ENCODE measurements at places on chromosomes 1 and 21.

DNA sequence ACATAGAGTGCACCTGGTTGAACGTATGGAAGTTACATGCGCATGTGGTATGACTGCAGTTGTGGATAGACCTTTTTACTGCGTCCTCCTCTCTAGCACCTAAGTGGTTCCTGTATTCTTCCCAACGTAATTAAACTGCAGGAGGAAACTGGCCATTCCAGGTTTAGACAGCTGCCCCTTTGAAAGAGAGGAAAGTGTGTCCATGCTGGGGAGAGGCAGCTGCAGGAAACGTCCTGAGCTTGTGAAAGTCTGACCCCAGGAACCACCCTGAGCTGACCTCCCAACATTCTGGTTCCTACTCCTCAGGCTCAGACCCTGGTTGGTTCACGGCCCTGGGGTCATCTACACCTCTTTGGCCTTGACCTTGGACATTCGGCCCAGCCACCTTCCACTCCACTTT is 309.3 kb downstream of the DISC1 start:
- no peak for DNase-seq

GRCh38 chr1:220040028-220040596 is 6.2 kb downstream of the EPRS1 start:
- DNase-seq, result no peak

GRCh38 chr1:101148980-101149379 is 87.8 kb upstream of the S1PR1 start:
- DNase-seq, result peak; percentile 61

DNA sequence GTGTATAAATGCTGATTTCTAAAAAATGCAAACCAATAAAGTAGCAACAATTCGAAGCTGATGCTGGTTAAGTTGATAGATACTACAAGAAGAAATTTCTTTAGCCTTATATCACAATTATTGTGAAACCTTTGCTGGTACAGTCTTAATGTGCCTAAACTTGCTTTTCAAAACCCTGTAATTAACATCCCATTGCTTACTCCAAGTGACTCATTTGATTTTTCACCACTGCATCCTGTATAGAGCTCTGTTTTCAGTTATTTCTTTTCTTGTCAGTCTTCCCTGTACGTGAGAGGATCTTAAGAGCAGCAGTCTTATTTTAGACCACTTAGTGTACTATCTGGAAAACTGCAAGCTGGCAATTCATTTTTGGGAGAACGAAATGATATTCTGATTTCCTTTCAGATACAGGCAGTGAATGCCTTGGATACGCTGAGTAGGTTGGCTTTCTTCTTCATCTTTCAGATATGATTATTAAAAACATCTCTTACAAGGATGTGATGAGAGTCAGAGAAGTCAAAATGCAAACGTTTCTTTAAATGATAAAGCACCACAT is 210.3 kb downstream of the KCTD3 start:
- no peak for DNase-seq

DNA sequence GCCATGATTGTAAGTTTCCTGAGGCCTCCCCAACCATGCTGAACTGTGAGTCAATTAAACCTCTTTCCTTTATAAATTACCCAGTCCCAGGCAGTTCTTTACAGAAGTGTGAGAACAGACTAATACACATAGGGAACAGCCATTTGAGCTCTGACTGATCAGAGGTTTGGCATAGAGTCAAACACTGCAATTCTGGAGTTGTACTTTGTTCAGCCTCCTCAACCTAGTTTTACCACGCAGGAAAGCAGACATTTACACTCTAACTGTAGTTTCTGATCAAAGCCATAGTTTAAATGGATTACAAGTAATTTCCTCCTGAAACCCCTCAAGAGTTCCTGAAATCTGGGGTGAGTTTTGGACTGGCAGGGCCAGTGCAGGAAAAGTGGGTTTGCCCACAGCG is 218.2 kb downstream of the TNR start:
- DNase-seq, result no peak

- no peak for DNase-seq
These were observed 2.8 kb upstream of the MTF2 start for GRCh38 chr1:93076268-93076667.

- DNase-seq, result no peak
These were observed 73.3 kb downstream of the SNRPE start for GRCh38 chr1:203934651-203935050.

GRCh38 chr1:53331446-53332185 is 3.7 kb upstream of the LRP8 start:
- no peak for DNase-seq

- DNase-seq, result no peak
These were observed 9.1 kb downstream of the CTSE start for GRCh38 chr1:206014601-206015000.

DNA sequence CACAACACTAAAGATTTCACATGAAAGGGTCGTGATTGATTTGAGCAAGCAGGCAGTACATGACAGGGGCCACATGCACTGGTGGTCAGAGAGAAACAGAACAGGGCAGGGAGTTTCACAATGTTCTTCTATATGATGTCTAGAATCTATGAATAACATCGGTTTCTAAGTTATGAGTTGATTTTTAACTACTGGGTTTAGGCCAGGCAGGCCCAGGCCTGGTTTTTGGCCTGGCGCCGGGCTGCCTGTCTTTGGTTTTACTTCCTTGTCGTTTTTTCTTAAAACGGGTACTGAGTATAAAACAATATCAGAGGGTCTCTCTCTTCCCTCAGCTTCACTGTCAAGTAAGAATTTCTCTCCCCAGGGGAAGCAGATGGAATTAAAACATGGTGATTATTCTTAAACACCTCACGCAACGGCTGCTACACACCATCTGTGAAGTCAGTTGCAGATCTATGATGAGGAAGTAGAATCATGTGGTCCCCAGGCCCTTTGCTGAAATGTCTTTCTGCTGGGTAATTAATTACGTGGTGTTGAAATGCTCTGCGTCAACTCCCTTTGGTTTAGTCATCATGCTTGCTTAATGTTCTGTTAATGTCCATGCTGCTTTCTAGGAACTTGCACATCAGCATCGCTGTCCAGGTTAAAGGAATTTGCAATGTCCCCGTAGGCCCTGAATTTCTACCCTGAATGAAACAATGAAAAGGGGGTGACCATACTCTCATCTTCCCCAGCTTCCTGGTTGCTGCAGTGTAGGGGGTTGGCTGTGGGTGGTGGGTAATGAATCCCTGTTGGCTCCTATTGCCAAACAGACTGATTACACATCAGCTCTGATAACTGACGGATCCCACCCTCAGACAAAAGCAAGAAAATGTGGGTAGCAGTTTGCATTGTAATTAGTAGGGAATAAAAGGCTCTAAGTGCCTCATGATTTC is 70.3 kb downstream of the SERINC2 start:
- DNase-seq, result no peak

DNA sequence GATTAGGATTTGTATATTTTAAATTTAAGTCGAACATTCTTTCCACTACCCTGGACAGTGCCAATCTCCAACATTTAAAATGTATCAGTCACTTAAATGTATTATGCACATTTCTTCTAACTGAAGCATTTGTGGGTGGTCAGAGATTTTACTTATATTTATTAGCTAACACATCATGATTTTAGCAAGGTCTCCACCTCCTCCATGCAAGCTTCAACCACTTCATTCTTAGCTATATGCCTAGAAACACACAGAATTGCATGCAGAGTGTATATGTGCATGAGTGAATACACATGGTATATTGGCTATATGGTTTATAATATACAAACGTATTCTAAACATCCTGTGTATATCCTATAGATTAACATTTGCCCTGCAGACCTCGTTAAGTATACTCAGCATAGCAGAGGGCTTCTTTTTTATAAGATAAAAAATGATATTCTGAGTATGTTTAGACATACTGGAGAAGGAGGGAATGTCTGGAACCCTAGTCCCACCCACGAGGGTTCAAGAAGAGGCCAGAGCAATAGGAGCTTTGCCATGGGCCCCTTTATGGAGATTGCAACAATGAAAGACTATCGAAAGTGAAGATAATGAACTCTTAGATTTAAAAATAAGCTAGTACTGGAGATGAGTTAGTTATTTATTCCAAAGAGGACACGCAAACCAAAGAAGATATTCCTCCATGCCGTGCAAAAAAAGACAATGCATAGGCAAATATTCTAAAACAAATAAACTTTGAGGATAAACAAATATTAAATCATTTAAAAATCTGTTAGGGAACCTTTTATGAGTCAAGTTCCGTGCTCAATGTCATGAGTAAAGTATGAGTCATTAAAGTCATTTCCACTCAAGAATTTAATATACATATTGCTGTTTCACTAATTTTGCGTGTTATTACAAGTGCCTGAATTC is 480.4 kb downstream of the SIPA1L2 start:
- DNase-seq, result no peak

GRCh38 chr1:168504064-168504837 is 39.5 kb downstream of the XCL2 start:
- DNase-seq, result peak; percentile 27

DNA sequence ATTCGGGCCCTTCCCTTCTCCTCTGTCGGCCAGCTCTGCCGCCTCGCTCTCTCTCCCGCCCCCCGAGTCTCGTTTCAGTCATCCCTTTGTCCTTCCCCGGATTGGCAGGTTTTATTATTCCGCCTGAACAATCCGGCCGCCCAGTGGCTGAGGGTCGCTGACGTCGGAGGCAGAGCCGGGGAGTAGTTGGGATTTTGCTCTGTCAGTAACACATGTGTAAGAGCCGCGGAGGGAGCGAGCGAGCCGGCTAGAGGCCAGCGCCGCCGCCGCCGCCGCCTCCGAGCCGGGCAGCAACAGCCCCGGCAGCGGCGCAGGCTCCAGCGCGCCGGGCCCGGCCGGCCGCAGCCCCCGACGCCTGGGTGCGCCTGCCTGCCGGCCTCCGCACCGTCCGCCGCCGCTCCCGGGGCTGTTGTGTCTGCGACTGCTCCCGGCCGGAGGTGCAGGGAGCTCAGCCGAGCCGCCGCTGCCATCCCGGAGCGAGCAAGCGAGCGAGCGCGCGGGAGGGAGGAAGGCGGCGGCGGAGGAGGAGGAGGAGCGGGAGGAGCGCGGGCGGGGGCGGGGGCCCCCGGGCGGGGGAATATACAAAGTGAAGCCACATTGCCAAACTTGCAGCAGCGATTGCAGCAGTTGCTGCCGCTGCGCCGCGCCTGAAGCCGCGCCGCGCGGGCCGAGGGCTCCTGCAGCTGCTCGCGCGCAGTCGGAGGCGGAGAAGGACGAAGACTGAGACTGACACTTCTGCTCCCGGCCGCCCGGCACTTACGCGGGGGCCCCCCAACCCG is at the start of gene LMO4:
LMO4 (plus strand) TSS at position 609 of the 779 bp plus-strand sequence. CDS start 3,136 bp downstream, outside the sequence.
- DNase-seq, result peak; percentile 97

DNA sequence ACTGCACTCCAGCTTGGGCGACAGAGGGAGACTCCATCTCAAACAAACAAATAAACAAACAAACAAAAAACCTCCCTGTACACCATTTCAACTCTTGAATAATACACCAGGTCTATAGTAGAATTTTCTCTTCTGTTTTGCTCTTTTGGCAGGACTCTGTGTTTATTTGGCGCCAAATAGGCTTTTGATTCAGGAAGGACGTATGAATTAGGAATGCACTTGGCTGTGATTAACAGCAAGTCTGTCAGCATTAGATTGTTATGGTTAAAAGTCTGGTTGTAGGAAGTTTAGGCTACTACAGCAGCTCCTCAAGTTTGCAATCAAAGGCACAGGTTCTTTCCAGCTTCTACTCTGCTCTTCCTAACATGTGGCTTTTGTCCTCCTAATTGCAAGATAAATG is 113.8 kb upstream of the KCNK1 start:
- DNase-seq, result no peak

GRCh38 chr21:35222541-35222941 is 173.4 kb upstream of the RUNX1 start:
- DNase-seq, result no peak

- DNase-seq, result no peak
These were observed 54.9 kb downstream of the UCK2 start for GRCh38 chr1:165882168-165882837.

DNA sequence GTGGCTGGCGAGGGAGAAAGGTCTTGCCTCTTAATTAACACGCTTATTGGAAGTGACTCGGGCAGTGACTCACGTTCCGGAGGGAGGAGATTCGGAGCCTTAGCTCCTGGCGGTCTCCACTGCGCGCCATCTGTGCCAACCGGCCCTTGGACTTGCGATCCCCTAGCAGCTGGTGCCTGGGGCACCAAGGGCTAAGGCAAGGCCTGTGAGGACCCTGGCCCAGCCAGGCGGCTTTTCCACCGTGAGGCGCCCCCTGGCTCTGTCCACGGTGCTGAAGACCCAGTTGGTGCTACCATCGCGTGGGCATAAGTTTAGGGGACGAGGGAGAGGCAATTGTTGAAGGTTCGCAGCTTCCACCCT is 1.3 kb upstream of the SYT6 start:
- DNase-seq, result no peak

DNA sequence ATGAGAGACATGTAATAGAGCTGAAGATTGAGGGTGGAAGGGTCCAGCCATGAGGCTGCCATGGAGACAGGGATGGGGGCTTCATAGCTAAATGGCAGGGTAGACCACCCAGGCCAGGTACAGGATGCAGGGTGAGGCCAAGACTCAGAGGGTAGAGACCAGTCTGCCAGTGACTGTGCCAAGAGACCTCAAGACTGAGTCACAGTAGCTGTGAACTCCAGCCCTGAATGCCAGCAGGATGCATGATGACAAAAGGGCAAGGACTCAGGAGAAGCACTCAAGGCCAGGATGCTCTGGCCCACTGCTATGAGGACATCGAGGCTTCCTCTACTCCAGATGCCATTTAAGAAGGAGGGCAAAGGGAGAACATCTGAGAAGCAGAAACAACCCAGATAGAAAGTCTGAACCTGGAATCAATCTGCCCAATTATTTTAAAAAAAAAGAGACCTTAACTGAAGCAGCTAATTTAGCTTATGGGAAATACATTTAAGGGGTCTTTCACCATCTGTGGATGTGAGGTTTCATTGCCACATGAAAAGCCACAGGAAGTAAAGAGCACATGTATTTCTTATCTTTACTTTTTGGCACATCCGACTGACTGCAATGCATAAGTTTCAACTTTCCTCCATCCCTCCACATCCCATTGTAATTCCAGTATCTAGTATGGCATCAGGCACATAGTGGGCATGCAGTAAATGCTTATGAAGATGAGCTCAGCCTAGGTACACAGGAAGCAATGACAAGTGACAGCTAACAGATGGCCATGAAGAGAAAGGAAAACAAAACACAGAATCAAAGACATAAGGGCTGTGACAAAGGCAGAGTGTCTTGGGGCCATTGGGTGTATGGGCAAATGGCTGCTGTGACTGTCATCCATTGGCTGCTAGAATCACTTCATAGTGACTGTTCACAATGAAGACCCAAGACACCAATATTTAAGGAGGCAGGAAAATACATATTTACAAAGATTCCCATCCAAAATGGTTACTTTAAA is 40.2 kb downstream of the SUSD4 start:
- no peak for DNase-seq

DNA sequence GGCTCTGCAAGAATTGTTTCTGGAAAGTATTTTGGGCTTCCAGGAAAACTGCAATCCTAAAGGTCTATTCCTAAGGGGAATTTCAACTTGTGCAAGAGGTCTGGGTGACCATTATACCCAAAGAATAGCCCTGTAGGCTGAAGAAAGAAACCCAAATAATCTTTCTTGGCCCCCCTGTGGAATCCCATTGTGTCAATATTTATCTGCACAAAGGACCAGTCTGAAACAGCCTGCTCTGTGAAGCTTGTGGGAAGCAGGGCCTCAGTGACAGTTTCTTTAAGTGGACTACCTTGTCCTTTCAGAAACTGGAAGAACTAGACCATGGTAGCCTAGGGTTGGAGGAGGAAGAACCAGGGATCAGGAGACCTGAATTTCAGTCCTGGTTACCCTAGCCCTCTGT is 58.4 kb upstream of the HSD17B7 start:
- DNase-seq, result no peak
